Activated T-cell treated with anti-CD3 and anti-CD28 coated beads for 24 hours (primary cell): ENCODE measurements at places on chromosomes 6 and 20.

GRCh38 chr20:32496811-32497533 is 88.2 kb downstream of the NOL4L start:
- no peak for DNase-seq

GRCh38 chr20:52959125-52959524 is 13.0 kb upstream of the TSHZ2 start:
- no peak for DNase-seq

DNA sequence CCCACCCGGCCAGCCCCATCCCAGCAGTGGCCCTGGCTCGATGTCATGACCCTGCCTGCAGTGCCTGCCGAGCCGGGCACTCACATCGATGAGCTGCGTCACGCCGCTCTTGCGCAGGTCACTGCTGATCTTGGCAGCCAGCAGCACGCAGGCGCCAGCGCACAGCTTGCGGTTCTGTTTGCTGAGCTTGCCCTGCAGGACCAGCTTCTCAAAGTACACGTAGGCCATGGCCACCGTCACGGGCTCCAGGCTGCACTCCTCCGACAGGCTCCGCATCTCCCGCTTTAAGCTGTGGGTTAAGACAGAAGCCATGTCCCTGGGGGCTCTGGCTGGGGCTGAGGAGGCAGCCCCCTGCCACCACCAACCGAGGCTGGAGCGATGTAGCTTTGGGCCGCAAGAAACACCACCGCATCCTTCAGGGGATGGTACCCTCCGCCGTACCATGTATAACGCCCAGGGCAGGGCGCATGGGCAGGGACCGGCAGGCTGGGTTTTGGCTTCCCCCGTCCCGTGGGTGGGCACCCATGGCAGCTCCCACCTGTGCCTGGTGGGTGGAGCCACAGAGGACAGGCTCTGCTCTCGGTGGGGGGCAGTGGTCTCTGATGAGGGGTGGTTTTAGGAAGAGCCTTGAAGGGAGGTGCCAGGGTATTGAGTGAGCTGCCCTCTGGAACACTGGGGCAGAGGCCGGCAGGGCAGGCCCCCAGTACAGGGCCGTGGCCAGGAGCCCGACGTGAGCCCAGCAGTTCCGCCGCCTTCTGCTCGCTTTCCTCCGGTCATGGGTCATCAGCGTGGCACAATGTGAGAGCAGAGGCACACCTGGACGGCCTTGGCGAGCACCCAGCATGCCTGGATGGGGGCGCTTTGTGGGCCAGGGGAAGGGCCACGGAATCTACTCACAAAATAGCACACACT is 4.5 kb downstream of the RPS21 start:
- no peak for DNase-seq

GRCh38 chr20:23350904-23351838 is 580 bp downstream of the NXT1 start:
- peak; percentile 56 for DNase-seq

DNA sequence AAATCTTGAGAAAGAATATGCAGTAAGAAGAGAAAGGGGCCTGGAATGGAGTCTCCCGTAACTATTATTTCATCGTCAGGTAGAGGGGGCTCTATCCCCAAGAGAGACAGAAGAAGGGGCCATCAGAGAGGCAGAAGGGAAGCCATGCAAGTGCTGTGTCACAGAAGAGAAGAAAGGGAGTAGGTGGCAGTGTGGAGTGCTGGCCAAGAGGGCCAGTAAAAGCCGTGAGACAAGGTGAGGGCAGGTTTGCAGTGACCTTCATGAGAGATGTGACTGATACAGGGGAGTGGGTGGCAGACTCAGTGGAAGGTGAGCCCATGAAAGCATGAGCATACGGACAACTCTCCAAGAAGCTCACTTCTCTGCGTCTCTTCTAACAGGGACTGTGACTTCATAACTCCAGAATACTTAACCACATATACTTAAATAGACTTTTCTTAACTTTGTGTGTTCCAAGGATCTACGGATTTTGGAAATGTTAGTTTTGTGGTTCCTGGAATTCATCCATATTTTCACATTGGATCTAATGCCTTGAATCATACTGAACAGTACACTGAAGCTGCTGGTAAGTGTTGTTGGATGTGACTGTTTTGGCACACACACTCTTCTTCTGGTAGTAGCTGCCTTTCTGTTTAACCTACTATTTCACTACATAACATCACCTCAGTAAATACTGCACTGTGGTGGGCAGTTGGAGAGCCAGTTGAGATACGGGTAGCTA is 15.6 kb downstream of the PM20D2 start:
- DNase-seq: no peak

- peak; percentile 55 for DNase-seq
Measured at GRCh38 chr20:50575865-50576720, 65.9 kb downstream of the PTPN1 start.

DNA sequence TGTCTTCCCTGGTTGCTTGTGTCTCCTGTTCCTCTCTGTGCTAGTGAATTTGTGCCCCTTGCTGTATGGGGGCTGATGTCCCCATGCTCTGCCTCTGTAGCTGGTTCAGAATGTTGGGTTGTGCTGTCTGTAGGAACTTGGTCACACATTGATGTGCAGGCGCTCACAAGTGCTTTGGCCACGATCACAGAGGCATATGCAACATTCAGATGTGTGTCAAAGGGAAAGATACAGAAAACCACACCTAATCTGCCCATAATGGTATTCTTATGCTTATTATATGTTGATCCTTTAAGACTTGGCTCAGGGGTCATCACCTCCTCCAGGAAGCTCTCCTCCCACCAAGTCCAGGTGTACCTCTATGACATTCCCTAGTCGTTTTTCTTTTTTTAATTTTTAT is 17.1 kb upstream of the DHX35 start:
- no peak for DNase-seq

- no peak for DNase-seq
Measured at GRCh38 chr6:8958894-8959511, 523.7 kb upstream of the SLC35B3 start.

DNA sequence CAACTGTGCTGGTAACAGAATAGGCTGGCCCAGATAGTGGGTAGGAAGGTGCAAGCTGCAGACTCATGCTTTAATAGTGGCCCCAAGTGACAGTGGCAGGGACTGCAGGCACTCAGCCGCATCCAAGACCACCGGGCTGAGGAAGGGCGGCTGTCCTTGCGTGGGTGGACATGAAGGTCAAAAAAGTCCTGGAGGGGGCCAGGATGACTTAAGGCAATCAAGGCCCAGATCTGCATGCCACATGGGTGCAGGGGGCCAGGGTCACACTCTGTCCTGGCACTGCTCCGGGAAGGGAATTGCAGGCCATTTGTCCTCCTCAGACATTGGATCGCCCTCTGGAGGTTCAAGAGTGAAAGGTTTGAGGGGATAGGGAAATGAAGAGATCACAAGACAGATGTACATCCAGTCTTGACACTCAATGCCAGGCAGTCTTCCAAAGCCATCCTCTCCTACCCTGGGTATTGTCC is 10.4 kb upstream of the VNN2 start:
- no peak for DNase-seq

DNA sequence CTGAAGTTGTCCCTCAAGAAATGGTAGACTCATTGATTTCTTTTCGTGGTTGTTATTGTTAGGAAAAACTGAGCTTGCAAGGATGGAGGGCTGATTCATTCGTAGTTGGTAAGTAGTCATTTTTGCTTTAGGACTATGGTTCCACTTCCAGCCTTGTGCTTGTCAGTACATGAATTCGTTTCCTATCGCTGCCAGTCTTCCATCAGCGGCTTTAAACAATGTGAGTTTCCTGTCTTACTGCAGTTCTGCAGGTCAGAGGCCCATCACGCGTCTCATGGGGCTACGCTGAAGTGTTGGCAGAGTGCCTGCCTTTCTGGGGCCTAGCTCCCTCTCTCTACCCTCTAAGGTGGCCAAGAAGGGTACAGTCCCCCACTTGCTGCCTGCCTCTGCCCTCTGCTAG is 11.4 kb upstream of the MDFI start:
- no peak for DNase-seq

DNA sequence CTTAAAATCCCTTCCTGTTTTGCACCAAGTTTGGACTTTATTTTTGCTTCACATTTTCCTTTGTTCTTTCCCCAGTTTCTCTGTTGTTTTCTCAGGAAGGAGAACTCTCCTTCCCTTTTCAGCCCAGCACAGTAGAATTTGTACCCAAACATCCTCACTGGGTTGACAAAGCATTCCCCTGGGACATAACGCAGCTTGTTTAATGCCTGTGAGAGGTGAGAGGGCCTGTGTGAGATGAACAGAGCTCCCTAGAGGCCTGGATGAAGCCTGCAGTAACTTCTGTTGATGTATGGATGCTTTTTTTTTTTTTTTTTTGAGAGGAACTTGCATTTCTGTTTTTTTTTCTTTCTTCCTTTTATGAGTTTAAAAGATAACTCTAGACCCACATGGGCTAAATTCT is 104.9 kb upstream of the SLC22A23 start:
- no peak for DNase-seq

GRCh38 chr6:46270336-46270735 is 99.6 kb upstream of the ENPP5 start:
- DNase-seq: no peak

- no peak for DNase-seq
Measured at GRCh38 chr20:17648791-17649730, 33.0 kb downstream of the RRBP1 start.

GRCh38 chr6:29131691-29132090 is 23.8 kb downstream of the OR2J3 start:
- DNase-seq: no peak

DNA sequence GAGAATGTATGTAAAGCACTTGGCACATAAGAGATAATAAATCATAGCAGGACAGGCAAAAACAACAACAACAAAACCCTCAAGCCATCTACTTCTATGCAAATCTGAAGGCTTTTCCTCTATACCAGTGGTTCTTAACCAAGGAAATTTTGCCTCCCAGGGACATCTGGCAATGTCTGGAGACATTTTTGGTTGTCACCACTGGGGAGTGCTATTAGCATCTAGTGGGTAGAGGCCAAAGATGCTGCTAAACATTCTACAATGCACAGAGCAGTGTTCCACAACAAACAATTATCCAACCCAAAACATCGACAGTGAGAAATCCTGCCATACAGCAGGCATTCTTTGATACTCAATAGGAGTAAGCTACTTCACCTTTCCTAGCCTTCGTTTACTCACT is 28.2 kb downstream of the NDRG3 start:
- DNase-seq: no peak

- no peak for DNase-seq
Measured at GRCh38 chr20:35607003-35607735, 8.5 kb upstream of the SPAG4 start.

DNA sequence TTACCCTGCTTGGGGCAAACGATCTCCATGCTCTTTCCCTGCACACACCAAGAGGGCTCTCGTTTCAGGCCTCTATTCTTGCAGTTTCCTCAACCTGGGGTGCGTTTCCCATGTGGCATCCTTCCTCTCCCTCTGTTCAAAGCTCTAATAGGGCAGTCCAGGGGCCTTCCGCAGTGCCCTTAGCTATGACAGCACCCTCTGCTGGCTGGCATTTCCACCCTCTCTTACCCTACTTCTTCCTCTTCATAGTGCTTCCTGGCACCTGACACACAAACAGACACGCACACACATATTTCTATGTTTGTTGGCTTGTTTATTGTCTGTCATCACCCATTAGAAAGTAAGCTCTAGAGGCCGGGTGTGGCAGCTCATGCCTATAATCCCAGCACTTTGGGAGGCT is 294.0 kb downstream of the CLIC5 start:
- DNase-seq: no peak

- no peak for DNase-seq
Measured at GRCh38 chr6:12296255-12296573, 6.1 kb downstream of the EDN1 start.

DNA sequence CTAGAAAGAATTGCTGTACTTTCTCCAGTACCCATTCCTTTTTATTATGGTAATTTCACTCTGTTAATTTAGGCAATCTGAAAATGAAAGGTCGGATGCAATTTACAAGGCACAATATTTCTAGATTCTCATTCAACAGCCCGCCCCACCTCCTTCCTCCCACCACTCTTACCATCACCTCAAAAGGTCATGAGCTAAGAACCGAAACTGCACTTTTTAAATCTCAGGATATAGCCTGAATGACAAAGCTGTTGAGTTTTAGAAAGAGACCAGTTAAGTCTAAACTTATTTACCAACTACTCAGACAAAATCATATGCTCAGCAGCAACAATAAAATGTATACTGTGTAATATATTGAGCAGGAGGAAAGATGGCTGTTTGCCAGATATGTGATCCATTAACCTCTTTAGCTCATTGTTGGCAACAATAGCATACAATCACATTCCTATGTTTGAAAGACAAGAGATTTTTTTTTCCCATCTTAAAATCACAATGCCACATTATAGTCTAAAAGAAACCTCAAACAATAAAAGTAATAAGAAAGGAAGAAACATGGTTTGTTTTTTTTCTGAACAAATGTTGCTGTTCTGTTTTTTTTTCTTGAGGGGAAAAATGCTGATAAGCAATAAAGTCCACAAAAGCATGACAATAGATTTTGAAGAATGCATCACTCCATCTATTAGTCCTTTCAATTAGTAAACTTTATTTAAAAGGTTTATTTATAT is 1.6 kb upstream of the HS3ST5 start:
- no peak for DNase-seq

GRCh38 chr6:170005665-170006064 is 254.2 kb downstream of the ERMARD start:
- no peak for DNase-seq

DNA sequence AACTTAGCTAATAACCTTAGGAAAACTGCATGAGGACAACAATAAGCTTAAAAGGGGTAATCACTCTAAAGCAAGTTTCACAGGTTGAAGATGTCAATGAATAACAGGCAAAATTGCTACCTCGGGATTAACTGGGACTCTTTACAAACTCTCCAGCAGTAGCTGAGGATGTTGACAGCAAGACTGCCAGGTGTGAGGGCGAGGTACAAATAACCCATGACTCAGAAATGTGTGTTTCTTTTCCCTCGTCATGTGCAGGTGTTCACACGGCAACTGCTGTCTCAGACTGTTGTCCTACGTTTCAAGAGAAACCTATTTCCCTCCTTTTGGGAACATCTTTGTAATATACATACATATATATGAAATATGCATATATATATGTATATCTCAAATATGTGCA is 15.9 kb downstream of the BCAS1 start:
- DNase-seq: no peak
